Fibroblast of gingiva (primary cell): ENCODE measurements at places on chromosomes 11 and 22.
A peak's percentile ranks its signal among the peaks of the same experiment; 100 is the strongest.

DNA sequence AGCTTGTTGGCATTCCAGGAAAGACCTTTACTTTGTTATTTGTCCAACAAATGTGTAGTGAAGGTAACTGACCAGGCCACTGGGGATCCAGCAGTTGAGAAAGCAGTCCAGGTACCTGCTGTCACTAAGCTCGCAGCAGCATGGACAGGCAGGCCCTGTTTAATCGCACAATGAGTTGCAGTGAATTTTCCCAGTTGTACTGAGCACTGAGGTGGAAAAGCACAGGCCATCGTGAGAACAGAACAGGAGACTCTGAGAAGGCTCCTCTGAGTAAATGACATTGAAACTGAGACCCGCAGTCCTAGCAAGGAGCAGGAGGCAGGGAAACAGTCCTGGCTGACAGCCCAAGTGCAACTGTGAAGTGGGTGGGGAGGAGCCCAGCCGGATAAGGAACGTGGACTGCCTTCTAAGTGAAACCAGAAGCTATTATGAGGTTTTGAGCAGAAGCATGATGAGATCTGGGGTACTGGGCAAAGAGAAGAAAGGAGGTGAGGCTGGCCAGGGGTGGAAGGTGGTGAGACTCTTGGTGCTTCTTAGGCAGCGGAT, 39.8 kb upstream of the CDON start:
- peak; percentile 8 for DNase-seq

- DNase-seq = no peak
These were observed 24.8 kb downstream of the SERPING1 start for GRCh38 chr11:57622263-57622662.

- DNase-seq = no peak
These were observed 36.4 kb upstream of the BID start for GRCh38 chr22:17810570-17811116.

DNA sequence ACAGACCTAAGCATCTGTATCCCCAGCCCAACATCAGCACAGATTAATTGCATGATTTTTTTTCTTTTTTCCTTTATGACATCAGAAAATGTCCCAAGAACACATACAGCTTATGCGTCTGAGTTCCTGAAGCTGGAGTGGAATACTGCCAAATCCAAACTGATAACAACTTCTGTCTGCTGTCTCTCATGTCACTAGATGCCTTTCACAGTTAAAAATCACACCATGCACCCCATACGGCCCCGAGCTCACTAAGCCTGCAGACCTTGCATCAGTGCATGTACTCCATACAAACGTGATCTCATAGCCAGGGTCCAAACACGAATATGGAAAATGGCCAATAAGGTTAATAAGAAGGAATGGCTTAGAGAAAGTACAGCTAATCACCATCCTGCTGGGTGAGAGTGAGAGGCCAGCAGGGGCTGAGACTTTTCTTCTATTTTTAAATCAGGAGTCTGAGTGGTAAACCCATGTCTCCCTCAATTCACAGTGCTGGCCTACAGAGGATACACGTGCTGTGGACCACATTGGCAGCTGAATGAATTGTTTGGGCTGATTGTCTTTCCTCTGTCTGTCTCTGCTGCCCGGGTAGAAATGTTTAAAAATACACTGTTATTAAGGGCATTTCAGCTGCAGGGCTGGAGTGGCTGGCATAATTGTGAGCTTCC, 350.6 kb upstream of the RAG2 start:
- no peak for DNase-seq

GRCh38 chr11:67316882-67317204, 13.5 kb downstream of the SSH3 start:
- no peak for DNase-seq

GRCh38 chr11:96155627-96156378, 187.2 kb downstream of the MAML2 start:
- peak; percentile 91 for DNase-seq
